ENCODE measurements at places on chromosomes 6 and 20.

DNA sequence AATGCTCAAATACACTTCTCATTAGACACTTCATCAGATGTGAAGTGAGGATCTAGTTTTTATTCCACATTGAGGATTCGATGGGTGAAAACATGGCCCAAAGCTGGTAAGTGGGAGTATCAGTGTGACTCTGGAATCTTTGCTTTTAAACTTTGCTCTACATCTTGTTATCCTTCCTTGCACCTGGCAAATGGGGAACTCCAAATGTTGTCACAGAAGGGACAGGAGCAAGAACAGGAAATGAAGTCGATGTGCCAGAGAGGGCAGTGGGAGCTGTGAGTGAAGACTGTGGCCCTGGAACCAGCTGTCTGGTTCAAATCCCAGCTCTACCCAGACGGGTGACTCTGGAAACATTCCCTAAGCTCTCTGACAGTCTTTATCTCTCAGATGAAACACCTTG, 86.7 kb upstream of the AGPAT4 start:
- no peak for DNase-seq

DNA sequence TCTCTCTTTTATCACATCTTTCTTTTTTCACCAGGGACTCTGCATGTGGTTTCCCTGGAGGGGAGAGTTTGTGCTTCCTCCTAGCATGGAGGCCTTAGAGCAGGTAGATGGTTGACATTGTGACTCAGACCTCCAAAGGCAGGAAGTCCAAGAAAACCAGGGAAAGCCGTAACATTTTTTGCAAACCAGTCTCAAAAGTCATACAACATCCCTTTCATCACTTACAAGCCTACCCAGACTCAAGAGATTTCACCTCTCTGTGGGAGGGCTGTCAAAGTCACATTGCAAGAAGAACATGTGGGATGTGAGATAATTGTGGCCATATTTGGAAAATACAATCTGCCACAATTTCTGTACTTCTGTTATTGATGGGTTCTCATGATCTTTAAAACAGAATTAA, 46.2 kb downstream of the SNRNP48 start:
- DNase-seq, result no peak

DNA sequence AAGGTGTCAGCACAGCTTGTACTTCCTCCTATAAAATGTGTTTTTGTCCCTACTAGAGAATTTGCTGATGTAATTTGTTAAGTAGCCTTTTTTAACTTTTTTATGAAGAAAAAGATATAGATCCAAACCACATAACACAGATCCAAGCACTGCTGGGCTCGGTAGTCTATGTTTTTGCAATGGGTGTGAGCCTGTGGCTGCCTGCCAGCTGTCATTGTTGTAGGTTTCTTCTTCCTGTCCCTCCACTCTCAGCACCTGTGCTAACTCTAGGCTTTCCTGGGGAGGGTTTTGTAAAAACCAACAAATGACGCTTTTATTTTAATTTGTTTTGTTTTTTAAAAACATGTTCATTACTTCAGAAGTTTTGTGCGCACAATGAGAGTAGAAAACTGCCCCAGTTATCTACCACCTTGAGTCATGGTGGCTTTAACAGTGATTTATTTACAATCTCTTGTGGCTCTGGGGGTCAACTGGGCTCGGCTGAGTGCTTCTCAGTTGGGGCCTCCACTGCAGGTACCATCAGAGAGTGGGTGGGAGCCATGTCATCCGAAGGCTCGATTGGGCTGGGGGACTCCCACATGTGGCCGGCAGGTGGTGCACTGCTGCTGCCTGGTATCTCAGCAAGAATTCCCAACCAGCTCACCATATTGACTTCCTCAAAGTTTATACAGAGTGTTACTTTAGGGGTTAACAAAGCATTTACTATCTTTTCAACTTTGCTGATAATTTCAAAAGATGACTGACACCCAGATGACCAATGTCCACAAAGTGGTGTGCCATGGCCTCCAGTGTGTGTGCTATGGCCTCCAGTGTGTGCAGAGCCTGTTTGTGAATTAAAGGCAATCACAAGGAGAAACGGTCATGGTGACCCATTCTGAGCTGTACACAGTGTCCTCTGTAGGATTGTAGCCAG, 3.0 kb upstream of the CCR6 start:
- DNase-seq, result no peak

GRCh38 chr6:143505111-143505510, 6.4 kb downstream of the FUCA2 start:
- DNase-seq, result no peak

DNA sequence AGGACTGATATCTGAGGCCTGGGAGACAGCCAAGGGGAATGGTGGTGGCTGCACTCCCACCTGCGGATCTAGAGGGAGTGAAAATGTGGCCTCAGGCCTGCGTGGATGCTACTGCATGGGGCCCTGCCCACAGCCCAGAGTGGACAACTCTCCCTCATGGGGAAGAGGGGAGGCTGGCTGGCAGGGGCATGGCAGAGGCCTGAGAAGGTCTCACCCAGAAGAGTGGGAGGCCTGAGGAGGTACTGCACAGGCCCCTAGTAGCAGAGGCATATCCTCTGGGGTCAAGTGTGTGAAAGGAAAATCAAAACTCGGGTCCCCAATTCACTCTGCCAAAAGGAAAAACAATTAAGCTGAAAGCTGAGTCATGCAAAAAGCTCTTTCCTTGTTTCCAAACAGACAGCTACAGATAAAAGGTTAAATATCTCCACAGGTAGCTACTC, 158.2 kb downstream of the AKAP7 start:
- DNase-seq, result no peak

DNA sequence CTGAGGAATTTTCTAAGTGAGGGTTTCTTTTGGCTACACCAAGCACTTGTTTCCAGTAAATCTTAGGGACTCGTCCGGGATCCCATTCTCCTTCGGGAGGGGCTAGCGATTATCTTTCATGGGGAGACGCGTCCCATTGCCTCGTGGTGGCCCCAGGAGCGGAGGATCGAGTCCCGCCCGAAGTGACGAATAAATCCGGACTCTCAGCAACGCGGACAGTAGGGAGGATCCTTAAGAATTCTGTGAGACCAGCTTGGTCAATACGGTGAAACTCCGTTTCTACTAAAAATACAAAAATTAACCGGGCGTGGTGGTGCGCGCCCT, 69.1 kb upstream of the PRSS16 start:
- DNase-seq, result no peak

DNA sequence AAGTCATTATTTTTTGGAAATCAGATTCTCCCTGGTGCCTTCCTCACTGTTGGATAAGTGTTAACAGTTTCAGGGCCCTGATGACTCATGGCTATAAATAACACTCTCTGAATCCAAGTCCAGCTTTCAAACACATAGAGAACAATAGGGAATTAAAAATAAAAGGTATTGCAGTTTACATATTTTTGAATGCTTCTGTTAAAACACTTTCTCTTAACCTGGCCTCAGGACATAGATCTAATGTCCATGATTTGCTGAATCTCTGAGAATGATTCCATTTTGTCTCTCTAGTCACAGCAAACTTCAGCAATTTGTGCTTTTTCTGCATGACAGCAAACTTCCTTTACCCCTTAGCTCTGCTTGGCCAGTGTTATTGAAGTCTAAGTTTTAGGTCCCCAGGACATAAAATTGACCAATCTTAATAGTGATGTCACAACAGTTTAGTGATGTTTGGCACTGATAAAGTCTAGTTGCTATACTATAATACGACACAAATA, 1192.4 kb upstream of the CITED2 start:
- no peak for DNase-seq

GRCh38 chr6:169648092-169648491, 53.7 kb downstream of the WDR27 start:
- no peak for DNase-seq
